ENCODE measurements at places on chromosomes 12 and 14.

DNA sequence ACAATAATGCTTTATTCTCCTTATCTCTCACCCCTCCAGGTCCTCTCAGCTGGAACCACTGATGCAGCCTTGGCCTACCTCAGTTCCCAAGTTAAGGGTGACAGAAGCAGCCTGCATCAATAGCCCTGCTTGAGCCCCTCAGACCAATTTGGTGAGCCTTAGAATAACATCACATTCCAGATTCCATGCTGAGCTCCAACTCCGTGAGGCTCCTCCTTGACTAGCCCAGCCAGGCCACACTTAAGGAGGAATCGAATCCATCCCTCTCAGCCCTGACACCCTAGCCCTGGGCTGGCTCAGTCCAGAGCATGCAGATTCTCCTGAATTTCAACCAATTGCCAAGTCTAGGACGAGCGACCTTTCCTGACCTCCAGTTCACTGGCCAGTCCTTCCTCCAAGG, 91.1 kb downstream of the ARMH4 start:
- DNase-seq, result no peak

DNA sequence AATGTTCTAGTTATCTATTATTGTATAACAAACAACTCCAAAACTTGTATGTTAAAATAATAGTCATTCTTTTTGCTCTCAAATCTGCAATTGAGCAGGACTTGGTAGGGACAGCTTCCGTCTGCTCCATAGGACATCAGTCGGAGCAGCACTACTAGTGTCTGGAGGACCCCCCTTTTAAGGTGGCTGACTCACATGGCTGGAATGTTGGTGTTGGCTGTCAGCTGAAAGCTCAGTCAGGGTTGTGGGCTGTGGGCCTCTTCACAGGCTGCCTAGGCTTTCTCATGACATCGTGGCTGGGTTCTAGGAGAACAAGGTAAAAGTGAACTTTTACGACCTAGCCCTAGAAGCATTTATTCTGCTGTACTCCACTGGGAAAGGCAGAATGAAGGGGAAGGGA, 160.6 kb downstream of the ANO4 start:
- DNase-seq, result no peak

DNA sequence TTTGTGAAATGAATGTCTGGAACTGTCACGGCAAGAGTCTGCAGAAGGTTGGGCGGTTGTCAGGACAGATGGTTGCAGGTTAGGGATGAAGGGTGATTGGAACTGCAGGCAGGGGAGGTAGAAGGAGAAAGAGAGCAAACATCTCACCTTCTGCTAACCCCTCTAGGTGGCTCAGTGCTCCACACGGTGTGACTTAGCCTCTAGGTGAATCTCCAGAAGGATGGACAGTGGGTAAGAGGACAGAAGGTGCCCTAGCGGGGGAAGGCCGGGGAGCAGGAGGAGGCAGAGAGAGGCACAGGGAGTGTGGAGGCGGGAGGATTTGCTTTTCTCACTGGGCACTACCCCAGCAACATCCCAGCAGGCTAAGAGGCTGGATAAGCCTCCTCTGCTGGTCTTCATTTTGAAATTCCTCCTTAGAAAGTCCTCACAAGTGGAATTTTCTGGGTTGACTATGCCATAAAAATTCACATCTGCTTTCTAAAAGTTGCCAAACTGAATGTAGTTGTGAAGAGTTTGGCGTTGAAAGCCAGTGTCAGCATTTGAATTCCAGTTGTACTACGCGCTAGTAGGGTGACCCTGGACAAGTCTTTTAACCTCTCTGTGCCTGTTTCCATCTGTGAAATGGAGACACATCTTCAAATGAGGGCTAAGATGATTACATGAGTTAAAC, 10.7 kb upstream of the GPR68 start:
- DNase-seq, result no peak

- no peak for DNase-seq
These were observed 59.1 kb downstream of the EXOC5 start for GRCh38 chr14:57209561-57209960.

DNA sequence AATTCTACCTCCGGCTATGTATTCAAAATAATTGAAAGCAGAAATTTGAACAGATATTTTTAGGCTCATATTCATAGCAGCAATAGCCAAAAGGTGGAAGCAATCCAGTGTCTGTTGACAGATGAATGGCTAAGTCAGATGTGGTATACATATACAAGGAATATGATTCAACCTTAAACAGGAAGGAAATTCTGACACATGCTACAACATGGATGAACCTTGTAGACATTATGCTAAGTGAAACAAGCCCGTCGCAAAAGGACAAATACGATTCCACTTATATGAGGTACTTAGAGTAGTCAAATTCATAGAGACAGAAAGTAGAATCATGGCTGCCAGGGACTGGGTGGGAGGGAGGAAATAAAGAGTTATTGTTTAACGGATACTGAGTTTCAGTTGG, 331.6 kb downstream of the PCNX1 start:
- no peak for DNase-seq

- no peak for DNase-seq
These were observed 69.7 kb upstream of the DCN start for GRCh38 chr12:91252341-91252740.

- no peak for DNase-seq
These were observed 23.8 kb downstream of the ATP6V1D start for GRCh38 chr14:67335781-67336180.

DNA sequence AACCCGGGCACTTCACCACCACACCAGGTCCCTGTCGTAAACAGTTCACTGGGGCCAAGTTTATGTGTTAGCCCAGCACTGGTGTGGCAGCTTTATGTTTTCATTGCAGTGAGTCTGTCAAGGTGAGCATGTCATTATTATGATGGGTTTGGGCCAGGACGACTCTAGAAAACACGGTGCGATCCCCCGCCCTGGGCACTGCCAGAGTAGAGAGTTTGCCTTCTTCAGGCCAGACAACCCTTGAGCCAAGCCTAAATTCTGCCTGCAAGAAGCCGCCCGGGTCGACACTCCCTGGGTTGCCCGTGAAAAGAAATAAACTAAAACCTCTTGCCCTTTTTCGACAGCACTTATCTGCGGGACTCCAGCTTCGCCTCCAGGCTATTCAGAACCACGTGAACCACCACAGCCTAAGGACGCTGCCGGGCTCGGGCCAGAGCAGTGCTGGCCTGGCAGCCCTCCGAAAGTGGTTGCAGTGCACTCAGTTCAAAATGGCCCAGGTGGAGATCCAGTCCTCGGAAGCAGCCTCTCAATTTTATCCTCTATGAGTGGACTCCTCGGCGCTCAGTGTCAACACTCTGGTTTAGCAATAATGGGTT, 81.8 kb downstream of the PRIMA1 start:
- no peak for DNase-seq

GRCh38 chr12:15684896-15685658, 104.1 kb downstream of the EPS8 start:
- no peak for DNase-seq

DNA sequence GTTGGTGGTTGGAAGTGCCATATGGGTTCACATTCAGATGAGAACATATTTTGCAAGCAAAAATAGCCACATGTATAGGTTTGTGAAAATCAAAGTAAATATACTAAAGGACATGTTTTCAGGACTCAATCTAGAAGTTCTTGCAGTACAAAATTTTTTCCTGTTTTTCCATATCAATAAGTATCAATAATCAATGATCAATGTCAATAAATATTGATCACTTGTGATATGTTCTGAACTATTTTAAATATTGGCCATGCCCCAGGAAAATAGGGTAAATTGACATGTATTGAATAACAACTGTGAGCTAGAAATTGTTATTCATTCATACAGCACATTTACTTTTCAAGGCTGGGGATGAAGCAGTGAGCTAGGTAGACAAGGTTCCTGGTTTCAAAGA, 24.3 kb downstream of the ALG10 start:
- DNase-seq, result no peak

GRCh38 chr12:90268574-90268973, 559.9 kb upstream of the ATP2B1 start:
- no peak for DNase-seq

DNA sequence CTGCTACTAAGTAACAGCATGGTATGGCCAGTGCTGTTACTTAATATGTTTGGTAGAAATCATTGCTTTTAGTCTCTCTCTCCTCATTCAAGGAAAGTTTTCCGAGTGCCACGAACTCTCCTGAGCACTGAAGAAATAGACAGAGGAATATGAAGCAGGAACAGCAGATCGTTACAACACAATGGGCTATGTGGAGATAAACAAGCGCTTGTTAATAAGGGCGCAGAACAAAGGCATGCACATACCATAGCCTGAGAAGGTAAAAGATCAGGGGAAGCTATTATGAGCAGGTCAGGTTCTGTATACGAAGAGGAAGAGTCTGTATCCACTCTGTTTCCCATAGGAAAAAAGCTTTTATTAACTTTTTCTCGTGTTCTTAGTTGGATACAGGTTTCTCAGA, 156.2 kb upstream of the CPNE8 start:
- no peak for DNase-seq

Data from right lobe of liver (tissue), 6 donors.